CD4-positive, alpha-beta T cell treated with Interleukin-6 at 100 ng/mL for 8 hours (primary cell): ENCODE measurements at places on chromosomes 1 and 21.

DNA sequence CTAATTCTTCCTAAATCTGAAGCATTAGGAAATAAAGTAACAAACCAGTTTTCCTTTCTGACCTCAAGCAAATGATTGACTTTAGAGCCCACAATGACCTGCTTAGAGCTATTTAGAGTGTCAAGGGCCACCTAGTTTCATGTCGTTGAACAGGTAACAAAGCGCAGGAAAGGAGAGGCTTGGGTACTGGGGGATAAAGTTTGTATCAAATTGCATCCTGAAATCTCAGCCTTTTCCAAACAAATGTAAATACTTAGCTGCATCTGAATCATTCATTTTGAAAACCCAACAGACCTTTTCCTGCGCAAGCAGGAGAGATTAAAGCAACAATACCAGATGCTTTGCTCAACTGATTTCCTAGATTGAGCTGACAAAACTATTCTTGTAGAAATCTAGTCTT, 121.2 kb downstream of the NRIP1 start:
- DNase-seq: no peak

GRCh38 chr1:18174037-18174436, 66.4 kb downstream of the IGSF21 start:
- DNase-seq: no peak

- DNase-seq: no peak
Observed at GRCh38 chr1:246152986-246153431, 354.1 kb downstream of the SMYD3 start.

GRCh38 chr1:220967911-220968310, 88.7 kb downstream of the HLX start:
- no peak for DNase-seq

DNA sequence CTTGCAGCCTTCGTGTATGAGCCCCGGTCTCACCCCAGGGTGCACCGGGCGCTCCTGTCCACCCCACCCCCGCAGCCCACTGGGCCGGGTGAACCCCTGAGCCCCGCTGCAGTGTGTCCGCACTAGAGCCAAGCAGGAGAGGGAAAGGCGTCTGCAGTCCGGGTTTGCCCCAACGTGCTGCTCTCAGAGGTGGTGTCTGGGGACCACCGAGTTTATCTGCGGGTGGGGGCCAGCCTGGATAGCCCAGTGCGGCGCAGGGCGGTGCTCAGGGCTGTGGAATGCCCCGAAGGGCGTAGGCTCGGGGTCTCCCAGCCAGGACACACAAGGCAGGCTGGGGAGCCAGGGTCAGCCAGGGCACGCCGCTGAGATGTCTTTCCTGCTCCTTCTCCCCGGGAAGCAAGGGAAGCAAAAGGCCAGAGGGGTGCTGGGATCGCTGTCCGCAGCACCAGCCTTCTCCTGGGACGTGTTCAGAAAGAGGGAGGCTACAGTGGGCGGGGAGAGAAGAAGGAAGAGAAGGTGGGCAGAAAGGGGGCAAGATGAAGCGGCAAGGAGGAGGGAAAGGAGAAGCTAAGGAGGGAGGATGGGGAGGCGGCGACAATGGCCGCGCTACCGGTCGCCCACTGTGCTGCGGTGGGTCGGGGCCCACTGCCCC, 56.6 kb downstream of the MAB21L3 start:
- DNase-seq: no peak

GRCh38 chr1:92045766-92046495, 16.1 kb downstream of the EPHX4 start:
- DNase-seq: no peak

GRCh38 chr1:153520818-153521476, 14.8 kb downstream of the S100A6 start:
- DNase-seq: no peak

DNA sequence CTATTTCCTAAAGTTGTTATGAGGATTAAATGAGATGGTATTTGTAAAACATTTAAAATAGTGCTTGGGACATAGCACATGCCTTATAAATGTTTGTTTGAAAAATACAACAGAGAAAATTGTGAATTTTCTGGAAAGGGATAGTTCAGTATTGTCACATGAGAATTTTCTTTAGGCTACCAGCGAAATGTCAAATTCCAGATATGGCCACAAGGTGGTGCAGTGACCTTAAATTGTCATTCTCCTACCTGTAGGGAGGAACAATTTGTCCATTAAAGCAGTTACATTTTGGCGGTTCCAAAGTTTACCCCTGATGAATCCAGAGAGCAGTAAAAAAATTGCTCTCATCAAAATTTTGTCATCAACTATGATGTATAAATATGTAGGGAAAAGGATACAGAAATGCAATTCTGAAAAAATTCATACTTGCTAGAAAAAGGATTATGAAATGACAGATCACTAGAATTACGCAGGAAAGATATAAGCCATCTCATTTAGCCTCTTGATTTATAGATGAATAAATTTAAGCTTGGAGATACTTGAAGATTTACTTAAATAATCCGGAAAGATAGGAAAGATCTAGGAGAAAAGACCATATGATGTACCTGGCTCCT, 50.2 kb upstream of the TSHB start:
- peak; percentile 65 for DNase-seq

GRCh38 chr1:41557751-41558455, 73.4 kb upstream of the EDN2 start:
- no peak for DNase-seq

GRCh38 chr1:167083066-167083665, 7.0 kb downstream of the GPA33 start:
- no peak for DNase-seq

- no peak for DNase-seq
Observed at GRCh38 chr1:59214248-59215208, 82.4 kb upstream of the FGGY start.

GRCh38 chr1:113325022-113325421, 65.3 kb upstream of the MAGI3 start:
- no peak for DNase-seq

GRCh38 chr21:31456201-31456600, 112.1 kb upstream of the TIAM1 start:
- DNase-seq: no peak

GRCh38 chr1:19468397-19468956, 16.9 kb downstream of the CAPZB start:
- DNase-seq: peak; percentile 77

GRCh38 chr21:20377250-20377649, 621.0 kb upstream of the NCAM2 start:
- no peak for DNase-seq

DNA sequence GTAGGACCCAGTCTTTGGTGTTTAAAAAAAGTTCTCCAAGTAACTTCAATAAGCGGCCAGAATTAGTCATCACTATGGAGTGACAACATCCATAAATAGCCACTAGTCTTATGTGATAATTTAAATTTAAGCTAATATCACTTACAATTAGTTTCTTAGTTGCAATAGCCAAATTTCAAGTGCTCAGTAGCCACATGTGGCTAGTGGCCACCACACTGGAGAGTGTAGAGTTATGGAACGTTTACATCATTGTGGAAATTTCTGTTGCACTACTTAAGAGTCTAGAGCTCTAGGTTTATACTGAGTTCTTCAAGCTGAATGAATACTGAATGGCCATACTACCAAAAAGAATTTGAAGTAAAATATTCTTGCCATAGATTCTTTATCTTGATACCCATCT, 121.1 kb downstream of the RUNX1 start:
- DNase-seq: no peak

- no peak for DNase-seq
Observed at GRCh38 chr1:10708757-10709156, 87.7 kb downstream of the CASZ1 start.
